ENCODE measurements at places on chromosomes 3 and 15.

DNA sequence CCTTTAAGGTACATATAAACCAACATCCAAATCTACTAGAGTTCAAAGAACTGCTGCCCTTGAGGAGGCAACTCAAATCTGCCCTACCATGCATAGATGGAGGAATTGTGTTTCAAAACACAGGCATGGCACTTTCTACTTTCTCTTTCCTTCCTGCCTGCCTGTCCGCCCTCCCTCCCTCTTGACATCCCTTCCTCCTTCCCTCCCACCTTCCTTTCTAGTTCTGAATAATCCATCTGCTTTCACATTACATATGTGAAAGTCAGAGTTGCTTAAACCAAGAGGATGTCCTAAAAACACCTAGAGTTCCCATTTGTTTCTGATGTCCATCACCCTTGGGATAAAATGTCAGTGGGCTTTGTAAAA lies 537.6 kb downstream of the FOXP1 start:
- DNase-seq = no peak

DNA sequence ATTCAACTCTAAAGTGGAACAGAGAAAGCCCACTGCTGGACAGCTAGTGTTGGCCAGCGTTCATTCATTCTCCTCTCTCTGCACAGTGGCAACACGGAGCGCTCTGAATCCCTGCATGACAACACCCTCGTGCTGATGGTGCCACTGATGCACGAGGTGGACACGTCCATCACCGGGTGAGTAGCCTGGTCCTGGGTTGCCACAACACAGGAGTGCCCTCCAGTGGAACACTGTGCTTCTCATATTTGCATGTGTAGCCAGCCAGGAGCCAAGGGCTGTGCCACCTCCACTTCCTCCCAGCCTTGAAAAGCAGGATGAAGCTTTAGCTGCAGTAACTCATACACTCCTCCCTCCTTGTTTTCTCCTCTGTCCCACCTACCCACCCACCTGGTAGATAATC lies 120.0 kb upstream of the CTDSPL start:
- no peak for DNase-seq

- no peak for DNase-seq
These were observed 194.4 kb downstream of the KBTBD8 start for GRCh38 chr3:67192466-67192865.

GRCh38 chr3:190671658-190672057 lies 157.8 kb downstream of the IL1RAP start:
- DNase-seq = peak; percentile 50

DNA sequence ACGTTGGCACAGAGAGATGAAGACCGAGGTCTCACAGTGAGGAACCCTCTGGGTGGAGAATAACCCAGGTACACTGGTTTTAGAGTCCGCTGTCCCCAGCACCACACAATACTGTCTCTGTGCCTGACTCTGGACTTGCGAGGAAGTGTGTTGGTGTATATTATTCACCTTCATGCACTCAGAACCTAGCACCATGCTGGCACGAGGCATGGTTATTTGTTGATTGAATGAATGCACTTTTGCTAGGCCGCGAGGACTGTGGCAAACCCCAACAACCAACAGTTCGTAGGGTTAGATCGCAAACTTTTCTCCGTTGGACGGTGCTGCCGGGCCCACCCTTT lies 484 bp upstream of the C3orf52 start:
- no peak for DNase-seq

DNA sequence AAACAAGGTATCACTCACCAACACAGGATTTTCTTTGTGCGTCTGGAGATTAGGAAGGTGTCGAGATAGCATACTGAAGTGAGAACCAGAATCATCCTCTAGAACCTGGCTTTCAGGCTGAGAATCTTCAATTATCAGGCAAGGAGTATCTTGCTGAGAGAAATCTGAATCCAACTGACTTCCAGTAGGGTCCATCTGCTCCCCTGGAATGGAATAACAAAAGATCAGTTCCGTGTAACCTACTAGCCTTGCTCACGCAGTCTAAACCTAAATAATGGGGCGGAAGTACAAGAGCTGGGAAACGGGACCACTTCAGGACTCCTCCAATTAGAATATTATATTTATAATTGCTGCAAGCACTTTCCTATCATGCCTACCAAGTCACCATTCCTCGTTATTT lies 690 bp downstream of the TP53BP1 start:
- no peak for DNase-seq

- no peak for DNase-seq
These were observed 126.1 kb downstream of the SERPINI1 start for GRCh38 chr3:167861649-167862048.

All from fibroblast of skin of right quadriceps (primary cell).